ENCODE measurements at places on chromosomes 3 and 15.

DNA sequence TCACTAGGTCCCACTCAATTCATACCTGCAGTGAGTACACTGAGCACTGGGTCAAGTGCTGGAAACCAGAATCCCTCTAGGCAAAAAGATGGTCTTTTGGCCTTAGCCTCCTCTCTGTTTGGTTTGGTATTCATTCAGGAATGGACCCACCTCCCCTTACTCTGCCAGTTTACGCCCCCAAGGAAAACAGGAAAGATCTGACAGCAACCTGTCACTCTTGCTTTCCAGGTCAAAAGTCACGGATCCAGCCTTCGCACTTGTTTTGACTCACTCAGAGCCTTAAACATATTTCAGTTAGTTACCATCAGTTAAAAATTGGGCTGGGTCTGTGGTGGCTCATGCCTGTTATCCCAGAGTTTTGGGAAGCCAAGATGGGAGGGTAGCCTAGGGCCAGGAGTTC is 68.1 kb downstream of the SYNM start:
- no peak for DNase-seq

GRCh38 chr3:77169823-77170222 is 129.9 kb downstream of the ROBO2 start:
- DNase-seq = no peak

DNA sequence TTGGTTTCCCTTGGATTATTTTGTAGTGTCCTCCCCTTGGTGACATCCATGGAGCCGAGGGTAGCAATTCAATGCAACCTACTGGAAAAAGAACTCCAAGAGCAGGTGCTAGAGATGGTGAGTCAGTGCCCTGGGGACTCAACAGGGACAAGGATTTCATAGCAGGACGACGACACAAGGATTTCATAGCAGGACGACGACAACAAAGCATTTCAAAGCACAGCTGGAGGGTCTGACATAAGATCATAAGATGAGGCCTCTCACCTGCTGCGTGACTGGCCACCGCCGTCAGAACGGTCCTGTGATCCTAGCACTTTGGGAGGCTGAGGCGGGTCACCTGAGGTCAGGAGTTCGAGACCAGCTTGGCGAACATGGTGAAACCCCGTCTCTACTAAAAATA is 22.5 kb downstream of the NRROS start:
- no peak for DNase-seq

DNA sequence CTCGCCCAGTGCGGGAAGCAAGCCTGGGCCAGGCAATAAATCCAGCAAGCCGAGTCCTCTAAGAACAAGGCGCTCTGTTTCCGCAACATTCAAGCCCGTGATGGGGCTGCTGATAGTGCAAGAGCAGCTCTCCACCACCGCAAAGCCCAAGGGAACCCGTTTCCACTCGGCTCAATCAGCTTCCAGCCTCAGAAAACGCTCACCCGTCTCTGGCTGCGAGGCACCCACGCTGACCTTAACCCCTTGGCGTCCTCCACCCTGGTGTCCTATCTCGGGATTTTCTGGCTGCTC is 17.8 kb downstream of the SPATA12 start:
- no peak for DNase-seq

DNA sequence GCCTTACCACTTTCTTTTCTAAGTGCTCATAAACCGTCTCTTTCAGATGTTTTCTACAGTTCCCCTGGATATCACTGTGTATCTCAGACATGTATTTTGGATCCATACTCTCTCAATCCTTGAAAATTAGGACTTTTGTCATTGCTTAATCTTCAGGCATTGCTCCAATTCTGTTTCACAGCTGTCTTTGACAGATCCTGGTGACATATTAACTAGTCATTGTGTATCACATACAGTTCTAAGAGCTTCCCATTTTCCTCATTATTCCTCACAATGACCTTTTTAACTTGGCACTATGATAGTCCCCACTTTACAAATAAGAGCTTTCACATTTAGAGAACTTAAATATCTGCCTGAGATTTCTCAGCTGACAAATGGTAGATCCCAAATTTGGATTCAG is 151.7 kb downstream of the CLSTN2 start:
- DNase-seq = no peak

- no peak for DNase-seq
Measured at GRCh38 chr15:38401701-38402100, 52.2 kb upstream of the FAM98B start.

GRCh38 chr3:139696314-139696604 is 18.5 kb upstream of the NMNAT3 start:
- no peak for DNase-seq

- no peak for DNase-seq
Measured at GRCh38 chr15:81851757-81852156, 194.1 kb downstream of the MEX3B start.

- no peak for DNase-seq
Measured at GRCh38 chr3:16390581-16390980, 122.9 kb downstream of the RFTN1 start.

- no peak for DNase-seq
Measured at GRCh38 chr3:73143821-73144237, 82.4 kb downstream of the EBLN2 start.

DNA sequence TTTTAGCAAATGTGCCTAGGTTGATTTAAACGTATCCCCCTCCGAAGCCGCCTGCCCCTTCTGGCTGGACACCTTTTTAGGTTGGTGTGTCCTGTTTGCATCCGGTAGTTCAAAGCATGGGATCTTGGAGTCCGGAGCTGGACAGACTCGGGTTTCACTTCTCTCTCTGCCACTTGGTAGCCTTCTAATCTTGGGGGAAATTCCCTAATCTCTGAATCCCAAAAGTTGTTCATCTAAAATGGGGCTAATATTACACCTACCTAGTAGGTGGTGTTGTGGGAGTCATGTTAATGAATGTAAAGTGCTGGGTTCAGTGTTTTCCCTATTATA is 760 bp downstream of the FANCI start:
- no peak for DNase-seq

GRCh38 chr3:191848818-191849217 is 387.9 kb downstream of the PYDC2 start:
- DNase-seq = no peak

DNA sequence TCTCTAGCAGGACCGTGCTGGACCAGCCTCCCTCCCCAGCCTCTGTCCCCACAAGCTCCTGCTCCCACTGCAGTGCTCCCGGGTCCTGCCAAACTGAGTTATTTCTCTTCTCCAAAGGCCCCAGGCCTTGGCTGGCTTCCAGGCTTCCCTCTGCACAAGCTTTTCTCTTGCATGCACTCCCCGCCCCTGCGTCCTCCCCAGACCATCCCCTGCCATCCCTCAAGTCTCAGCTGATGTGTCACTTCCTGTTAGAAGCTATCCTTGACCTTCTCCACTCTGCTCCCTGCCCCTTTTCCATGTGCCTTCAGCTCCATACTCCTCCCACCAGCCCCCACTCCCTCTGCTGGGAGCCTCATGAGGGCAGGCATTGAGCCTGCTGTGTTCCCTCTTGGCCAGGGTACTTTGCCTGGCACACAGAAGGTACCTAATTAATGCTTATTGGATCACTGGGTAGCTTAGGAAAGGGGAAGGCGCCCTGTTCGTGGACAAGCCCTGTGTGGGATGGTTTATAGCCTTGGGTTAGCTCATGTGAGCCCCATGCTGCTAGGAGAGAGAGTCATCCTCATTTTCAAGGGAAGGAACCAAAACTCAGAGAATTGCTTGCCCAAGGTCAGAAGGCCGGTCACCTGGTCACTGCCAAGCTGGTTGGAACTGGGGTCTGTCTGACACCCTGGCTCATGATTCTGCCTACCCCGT is 56.4 kb downstream of the FEM1B start:
- DNase-seq = no peak

GRCh38 chr3:71652781-71653413 is 69.4 kb upstream of the FOXP1 start:
- peak; percentile 30 for DNase-seq

- no peak for DNase-seq
Measured at GRCh38 chr3:194561306-194561974, 71.8 kb downstream of the TMEM44 start.

DNA sequence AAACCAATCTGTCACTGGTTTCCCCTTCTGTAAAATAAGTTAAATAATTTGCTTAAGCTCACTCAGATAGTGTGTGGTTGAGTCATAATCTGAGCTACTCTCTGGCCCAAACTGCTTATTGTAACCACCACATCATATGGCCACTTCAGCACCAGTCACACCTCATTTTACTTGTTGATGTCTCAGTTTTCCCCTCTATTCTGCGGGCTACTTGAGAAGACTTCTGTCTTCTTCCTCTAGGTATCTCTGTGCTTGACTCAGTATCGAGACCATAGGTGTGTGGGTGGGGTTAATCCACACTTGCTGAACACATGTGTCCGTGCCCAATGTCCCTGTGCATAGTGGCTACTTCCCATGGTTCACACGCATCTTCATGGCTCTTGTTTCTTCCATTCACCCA is 32.9 kb downstream of the CRYGS start:
- no peak for DNase-seq

DNA sequence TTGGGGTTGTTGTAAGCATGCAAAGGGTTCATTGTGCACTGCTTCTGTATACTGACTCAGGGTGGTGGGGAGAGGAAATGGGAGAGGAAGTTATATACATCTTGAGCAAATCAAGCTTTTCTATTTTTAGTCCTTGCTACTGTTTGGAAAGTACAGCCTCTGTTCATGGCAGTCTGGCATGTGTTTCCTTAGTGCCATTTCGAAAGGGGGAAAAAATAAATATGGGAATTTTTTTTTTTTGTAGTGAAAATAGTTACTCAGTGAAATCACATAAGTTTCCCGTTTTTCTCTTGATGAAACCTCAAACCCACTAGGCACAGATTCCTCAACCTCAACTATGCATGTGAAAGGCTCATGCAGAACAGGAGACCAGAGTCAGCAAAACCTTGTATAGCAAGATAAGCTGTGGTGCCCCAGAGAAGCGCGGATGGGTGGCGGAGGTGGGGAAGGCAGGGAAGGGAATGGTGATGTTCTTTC is 353.3 kb downstream of the LPP start:
- DNase-seq = peak; percentile 22

- DNase-seq = no peak
Measured at GRCh38 chr15:69539345-69539744, 86.7 kb downstream of the RPLP1 start.

DNA sequence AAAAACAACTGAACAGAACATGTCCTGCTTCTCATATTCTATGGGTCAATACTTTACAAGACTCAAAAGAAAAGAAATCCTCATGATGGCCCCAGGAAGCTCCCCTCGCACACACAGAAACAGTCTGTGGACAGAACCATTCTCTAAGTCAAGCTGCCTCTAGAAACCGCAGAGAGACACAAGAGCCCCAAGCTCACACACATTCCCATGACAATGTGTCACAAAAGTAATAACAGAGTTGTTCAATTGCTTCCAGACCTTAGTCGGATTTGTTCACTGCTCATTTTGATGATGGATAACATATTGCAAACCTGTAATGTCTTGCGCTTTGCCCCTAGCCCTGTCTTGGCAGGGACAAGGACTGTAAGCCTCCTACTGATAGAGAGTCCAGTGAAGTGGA is 60.9 kb downstream of the UMPS start:
- DNase-seq = no peak

- DNase-seq = peak; percentile 60
Measured at GRCh38 chr3:9067352-9067975, 104.2 kb upstream of the RAD18 start.

DNA sequence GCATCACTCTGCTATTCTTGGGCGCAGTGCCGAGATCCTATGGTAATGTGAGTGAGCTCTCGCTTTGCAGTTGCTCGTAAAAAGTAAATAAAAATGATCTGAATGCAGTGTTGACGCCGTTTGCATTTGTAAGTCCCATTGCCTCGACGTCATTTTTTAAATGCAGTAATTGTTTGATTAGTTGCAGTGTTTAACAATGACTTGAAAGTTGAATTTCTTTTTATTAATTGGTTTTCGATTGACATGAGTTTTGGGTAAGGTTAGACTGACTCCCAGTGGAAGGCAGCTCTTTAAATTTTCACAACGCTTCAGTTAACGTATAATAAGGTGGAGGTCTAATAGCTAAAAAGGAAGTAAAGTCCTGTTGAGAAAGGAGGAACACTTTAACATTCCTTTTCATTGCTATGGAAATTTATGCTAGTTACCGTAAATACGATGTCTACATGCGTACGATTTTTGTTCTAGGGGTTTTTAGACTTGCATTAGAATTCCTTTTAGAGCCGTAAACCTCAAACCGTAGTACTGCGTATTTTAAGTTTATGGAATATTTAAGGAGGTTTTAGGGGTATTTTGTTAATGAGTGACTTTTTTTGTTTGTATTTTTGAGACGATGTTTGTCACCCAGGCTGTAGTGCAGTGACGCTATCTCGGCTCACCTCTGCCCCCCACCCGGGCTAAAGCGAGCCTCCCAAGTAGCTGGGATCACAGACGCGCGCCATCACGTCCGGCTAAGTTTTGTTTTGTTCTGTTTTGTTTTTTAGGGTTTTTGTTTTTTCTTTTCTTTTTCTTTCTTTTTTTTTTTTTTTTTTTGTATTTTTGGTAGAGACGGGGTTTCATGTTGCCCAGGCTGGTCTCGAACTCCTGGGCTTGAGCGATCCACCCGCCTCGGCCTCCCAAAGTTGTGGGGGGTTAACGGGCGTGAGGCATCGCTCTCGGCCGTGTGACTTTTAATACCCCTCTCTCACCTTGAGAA is 1.4 kb downstream of the MORF4L1 start:
- DNase-seq = no peak

- DNase-seq = no peak
Measured at GRCh38 chr3:189947948-189948723, 172.6 kb downstream of the P3H2 start.

- DNase-seq = no peak
Measured at GRCh38 chr3:86168512-86168911, 822.4 kb downstream of the VGLL3 start.

GRCh38 chr3:38421679-38422336 is 31.9 kb upstream of the ACVR2B start:
- DNase-seq = no peak

DNA sequence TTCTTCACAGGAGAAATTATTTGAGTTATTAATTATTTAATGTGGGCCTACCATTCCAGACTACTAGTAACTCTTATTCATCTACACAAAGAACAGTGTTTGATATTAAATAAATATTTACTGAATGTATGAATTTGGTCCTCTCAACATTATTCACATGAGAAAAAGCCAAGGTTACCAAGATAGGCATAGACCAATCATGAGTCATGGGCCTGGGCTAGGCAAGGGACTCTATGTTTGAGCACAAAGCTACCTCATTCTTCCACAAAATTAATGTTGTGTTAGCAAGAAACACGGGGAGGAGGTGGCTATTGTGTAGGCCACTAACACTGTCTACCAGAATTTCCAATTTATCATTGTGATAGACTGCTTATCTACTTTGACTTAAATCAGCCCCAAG is 115.7 kb downstream of the SERPINI1 start:
- DNase-seq = no peak

GRCh38 chr3:188205992-188206416 is 52.0 kb downstream of the LPP start:
- no peak for DNase-seq

- DNase-seq = no peak
Measured at GRCh38 chr15:35616498-35617271, 70.7 kb upstream of the DPH6 start.

DNA sequence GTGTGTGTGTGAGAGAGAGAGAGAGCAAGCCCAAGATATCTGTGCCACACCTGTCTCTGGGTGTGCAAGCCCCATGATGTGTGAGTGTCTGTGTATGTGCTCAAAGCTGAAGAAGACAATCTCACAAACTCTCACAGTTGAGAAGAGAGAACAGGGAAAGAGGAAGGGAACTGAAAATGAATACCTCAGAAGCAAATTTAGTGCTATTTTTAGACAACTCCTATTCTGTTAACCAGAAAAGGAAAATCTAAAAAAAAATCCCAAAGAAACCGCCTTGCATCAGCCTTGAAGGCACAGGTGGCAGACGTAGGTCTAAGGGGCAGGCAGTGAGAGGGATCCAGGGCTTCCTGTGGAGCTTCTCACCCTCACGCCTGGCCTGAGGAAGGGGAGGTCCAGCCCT is 47.8 kb downstream of the ATP2B2 start:
- DNase-seq = no peak

Data from NT2/D1 (cell line).